Ascending aorta (tissue), 2 donors: ENCODE measurements at places on chromosomes 12 and 14.

- no peaks in the 10 kb centered on the region for H3K36me3 ChIP-seq
- H3K27me3 ChIP-seq = no peaks in the 10 kb centered on the region
- H3K4me3 ChIP-seq = no peak overlapping the region
- no peak overlapping the region for H3K27ac ChIP-seq
These were observed 39.3 kb downstream of the CCDC177 start for GRCh38 chr14:69535230-69535848.

- no peaks in the 10 kb centered on the region for H3K4me1 ChIP-seq
- no peaks in the 10 kb centered on the region for H3K36me3 ChIP-seq
- no peak for DNase-seq
- H3K27ac ChIP-seq = no peak overlapping the region
These were observed 11.7 kb downstream of the COCH start for GRCh38 chr14:30885840-30886740.

- H3K27me3 ChIP-seq = no peaks in the 10 kb centered on the region
- H3K36me3 ChIP-seq = no peaks in the 10 kb centered on the region
- DNase-seq = no peak
- no peak overlapping the region for H3K4me3 ChIP-seq
- H3K27ac ChIP-seq = no peak overlapping the region
- H3K4me1 ChIP-seq = no peaks in the 10 kb centered on the region
These were observed 408.9 kb downstream of the SOX5 start for GRCh38 chr12:23540572-23540971.

DNA sequence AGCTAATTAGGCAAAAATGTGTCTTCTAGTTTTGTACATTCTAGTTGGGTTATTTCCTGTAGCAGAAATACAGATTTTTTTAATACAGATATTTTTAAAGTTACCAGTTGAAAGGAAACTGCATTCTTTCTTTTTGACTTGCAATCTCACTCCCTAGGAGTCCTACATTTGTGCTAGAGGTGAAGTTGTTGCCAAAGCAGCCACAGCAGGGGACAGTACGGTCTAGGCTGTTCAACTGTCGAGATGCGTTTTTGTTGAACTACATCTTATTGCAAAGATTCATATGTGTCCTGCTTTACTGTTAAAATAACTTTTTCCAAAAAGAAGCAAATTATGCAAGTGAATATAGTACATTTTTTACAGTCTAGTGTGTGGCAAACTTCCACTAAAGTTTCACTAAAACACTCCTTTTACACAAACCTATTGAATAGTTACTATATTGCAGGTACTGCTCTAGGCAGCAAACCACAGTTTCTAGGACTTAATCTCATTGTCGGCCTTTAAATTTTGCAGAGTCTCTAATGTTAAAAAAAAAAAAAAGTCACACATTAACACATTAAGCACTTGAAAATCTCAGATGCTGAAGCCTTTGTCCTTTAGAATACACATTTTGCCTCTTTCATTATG lies 30.2 kb upstream of the SRGAP1 start:
- no peak overlapping the region for H3K27ac ChIP-seq
- no peaks in the 10 kb centered on the region for H3K36me3 ChIP-seq
- H3K27me3 ChIP-seq = no peaks in the 10 kb centered on the region
- H3K4me3 ChIP-seq = no peak overlapping the region
- no peaks in the 10 kb centered on the region for H3K4me1 ChIP-seq
